ENCODE measurements at places on chromosomes 1 and 21. TPM values are rescaled to one million over a fixed set of nuclear protein-coding genes. Genes with fewer than 3 reads are reported as not detected.

The RGS4 gene
- 130 TPM for total RNA-seq

The DPH2 gene
- total RNA-seq, result 10.3 TPM

The CD1B gene
- total RNA-seq, result not detected

The NUDC gene
- 17.4 TPM for total RNA-seq

The TNFAIP8L2 gene
- not detected for total RNA-seq

The GLIS1 gene
- 2.4 TPM for total RNA-seq

The CD84 gene
- total RNA-seq, result 0.29 TPM

The SELE gene
- total RNA-seq, result not detected

The SLC1A7 gene
- total RNA-seq, result under 0.01 TPM

The TFF1 gene
- total RNA-seq, result not detected

The LGR6 gene
- total RNA-seq, result not detected

The SLFNL1 gene
- 0.72 TPM for total RNA-seq

The TCP10L gene
- 0.72 TPM for total RNA-seq

The EFNA1 gene
- 0.88 TPM for total RNA-seq

The CLCA1 gene
- total RNA-seq, result not detected

The NR1I3 gene
- not detected for total RNA-seq

The DNASE2B gene
- total RNA-seq, result not detected

The HOOK1 gene
- total RNA-seq, result not detected

All from osteoblast (primary cell).